ENCODE measurements at places on chromosomes 12 and 14.

DNA sequence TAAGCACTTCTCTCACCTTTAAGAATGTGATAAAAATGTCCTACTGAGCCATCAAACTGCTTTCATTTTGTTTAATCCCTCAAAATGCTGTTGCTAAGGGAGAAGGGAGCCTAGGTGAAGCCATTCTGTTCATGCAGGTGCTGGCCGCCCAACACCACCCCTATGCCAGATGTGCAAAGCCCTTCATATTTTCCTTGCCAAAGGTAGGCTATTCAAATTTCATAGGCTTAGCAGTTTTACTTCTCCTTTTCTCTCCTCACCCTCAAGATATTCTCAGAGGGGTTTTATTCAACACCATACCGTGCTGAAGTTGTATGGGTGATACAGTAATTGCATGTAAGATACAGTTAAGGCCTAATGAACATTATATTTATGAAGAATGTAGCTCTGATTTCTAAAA is 461.7 kb downstream of the GXYLT1 start:
- no peak for DNase-seq

- no peak for DNase-seq
Observed at GRCh38 chr12:104792570-104792969, 165.5 kb downstream of the SLC41A2 start.

DNA sequence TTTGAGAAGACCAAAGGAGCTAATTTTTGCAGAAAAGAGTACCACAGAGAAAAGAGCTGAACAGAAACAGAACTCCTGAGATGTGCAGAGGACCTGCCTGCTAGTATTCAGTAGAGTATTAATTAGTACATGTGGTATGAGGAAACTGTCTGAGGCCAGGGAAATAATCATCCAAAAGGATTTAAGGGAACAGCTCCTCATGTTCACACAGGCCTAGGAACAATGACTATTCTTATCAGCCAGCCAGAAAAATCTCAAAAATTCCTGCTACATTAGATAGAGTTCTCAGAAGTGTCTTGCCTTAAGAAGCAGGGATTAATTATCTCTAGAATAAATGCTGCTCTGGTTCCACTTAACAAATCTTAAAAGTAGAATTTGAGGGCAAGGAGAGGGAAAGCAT is 36.4 kb downstream of the PKP2 start:
- no peak for DNase-seq

- no peak for DNase-seq
Observed at GRCh38 chr14:74402401-74403251, 23.4 kb downstream of the SYNDIG1L start.

DNA sequence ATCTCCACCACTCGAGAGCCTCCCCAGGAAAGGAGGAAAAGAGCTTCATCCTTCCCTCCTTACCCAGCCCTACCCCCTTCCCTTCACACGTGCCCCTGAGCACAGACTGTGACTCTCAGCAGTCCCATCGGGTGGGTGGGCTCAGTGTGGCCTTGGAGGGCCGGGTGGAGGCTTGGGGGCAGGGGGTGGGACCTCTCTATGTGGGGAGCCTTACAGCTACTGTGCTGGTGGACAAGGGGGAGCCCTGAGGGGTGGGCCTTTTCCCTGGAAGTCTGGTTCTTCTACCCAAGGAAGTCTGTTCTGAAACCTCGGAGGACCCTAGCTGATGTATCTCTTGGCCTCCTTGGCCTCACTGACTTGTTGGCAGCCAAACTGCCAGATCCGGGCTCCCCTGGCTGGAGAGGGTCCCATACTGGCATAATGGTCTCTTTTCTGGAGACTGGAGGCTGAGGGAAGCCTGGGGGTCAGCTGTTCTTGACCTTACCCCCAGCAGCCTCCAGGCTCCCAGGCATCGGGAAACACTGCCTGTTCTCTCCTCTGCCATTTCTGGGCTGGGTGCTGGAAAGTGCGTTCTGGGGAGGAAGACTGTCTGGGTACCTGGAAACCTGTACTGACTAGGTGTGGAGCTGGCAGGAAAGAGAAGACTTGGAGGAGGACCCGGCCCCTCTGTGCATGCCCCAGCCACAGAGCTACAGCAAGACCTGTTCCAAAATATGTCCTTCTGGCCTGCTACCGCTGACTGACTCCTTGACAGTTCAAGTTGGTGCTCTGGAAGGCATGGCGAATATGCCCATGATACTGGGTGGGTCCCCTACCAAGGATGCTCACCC is 7.6 kb downstream of the VASH1 start:
- DNase-seq = no peak

- no peak for DNase-seq
Observed at GRCh38 chr12:69474456-69474855, 4.3 kb downstream of the FRS2 start.

- no peak for DNase-seq
Observed at GRCh38 chr14:52067873-52068614, 815 bp downstream of the NID2 start.

GRCh38 chr14:91381801-91382670 is 35.6 kb downstream of the CCDC88C start:
- no peak for DNase-seq

DNA sequence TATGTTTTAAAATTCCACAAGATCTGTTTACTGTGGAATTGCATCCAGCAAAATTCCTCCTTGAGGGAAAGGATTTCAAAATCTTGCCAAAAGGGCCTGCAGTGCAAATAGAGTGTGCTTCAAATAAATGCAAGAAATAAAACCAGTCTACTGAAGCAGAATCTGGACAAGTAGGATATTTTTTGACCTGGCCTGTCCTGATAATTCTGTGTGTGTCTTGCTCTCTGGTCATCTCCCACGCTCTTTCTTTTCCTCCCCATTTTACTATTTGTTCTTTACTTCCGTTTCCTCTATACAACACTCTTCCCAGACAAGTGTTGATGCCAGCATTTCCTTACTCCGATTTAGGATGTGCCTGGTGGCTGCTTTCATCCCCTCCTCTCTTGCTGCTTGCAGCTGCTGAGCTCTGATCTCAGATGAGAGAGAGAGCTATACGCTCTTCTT is 115.9 kb downstream of the GPR135 start:
- no peak for DNase-seq

DNA sequence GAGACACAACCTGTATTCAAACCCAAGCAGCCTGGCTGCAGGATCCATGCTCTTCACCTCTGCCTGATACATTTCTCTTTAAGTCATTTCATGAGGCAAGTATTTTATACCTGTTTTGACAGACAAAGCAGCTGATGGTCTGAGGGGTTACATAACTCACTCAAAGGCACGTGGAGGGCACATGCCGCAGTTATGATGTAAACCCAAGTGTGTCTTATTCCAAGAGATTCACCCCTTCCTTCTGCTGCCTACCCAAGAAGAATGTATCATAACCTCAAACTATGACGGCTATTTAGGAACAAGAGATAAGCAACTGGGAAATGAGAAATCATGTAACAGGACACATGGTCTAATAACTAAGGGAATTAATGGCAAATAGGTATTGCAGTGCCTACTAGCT is 329.8 kb upstream of the TMPO start:
- DNase-seq = no peak

DNA sequence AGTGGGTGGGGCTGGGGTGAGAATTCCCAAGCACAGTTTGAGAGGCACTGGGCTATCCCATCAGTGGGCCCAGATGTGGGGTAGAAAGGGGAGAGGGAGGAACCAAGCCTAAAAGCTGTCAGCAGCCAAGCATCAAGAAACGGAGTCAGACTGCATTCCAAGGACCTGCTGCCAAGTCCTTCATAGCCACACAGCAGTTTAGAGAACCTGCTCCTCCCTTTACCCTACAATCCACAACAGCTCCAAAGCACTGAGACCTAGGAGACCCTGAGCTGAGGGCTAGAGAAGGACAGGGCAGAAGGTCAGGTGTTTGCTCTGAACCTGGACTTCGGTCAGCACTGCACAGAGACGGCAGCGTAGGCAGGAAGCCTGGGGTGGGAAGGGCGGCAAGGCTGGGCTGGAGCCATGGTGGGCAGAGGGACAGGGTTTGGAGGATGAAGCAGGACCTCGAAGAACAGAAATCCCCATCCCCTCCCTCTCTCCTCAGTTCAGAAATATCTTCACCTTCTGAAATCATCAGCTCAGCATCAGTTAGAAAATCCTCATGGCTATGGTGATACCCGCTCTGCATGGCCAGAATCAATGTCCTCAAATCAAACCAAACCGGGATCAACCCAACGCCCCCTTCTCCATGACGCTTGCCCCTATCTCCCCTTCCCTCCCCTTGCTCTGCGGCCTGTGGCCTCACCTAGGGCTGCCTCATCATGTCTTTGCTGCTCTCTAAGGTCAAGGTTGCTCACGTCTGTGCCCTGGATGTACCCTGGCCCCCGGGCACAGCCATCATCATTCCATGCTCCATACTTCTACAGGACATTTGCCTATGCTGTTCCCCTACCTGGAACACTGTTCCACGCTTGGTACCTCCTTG is 12.9 kb upstream of the SERPINA4 start:
- DNase-seq = no peak

- no peak for DNase-seq
Observed at GRCh38 chr14:26344596-26344995, 253.2 kb downstream of the NOVA1 start.
